ENCODE measurements at places on chromosomes 2 and 18.

DNA sequence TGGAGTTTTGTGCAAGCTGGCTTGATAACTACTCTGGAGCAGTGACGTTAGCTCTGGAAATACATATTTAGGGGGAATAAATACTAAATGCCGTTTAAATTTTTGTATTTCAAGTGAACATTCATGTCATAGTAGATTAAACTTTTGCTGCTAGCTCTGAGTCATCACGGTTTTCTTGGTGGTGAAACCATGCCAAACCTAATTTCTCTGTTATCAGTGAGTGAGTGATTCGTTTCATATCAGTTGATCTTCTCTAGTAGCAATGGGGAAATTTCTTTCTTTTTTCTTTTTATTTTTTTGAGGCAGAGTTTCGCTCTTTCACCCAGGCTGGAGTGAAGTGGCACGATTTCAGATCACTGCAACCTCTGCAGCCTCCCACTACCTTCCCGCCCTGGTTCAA, 211.1 kb downstream of the PTPRM start:
- no peak for DNase-seq

- no peak for DNase-seq
Observed at GRCh38 chr2:48733067-48733503, 22.4 kb downstream of the LHCGR start.

- no peak for DNase-seq
Observed at GRCh38 chr2:216394881-216395280, 17.4 kb upstream of the SMARCAL1 start.

- DNase-seq, result no peak
Observed at GRCh38 chr18:54939361-54939917, 19.8 kb downstream of the CCDC68 start.

- DNase-seq, result no peak
Observed at GRCh38 chr2:234476766-234477165, 20.1 kb downstream of the ARL4C start.

GRCh38 chr2:201642086-201642578, 1.2 kb downstream of the TMEM237 start:
- no peak for DNase-seq

- DNase-seq, result no peak
Observed at GRCh38 chr2:73994178-73994831, 9.6 kb downstream of the TET3 start.

- DNase-seq, result no peak
Observed at GRCh38 chr18:650428-650858, 7.0 kb upstream of the TYMS start.

GRCh38 chr2:62461707-62462106, 44.3 kb downstream of the TMEM17 start:
- no peak for DNase-seq
